PC-9 (cell line): ENCODE measurements at places on chromosomes 12 and 14.

GRCh38 chr14:98798099-98798498 lies 473.9 kb downstream of the BCL11B start:
- DNase-seq, result no peak

DNA sequence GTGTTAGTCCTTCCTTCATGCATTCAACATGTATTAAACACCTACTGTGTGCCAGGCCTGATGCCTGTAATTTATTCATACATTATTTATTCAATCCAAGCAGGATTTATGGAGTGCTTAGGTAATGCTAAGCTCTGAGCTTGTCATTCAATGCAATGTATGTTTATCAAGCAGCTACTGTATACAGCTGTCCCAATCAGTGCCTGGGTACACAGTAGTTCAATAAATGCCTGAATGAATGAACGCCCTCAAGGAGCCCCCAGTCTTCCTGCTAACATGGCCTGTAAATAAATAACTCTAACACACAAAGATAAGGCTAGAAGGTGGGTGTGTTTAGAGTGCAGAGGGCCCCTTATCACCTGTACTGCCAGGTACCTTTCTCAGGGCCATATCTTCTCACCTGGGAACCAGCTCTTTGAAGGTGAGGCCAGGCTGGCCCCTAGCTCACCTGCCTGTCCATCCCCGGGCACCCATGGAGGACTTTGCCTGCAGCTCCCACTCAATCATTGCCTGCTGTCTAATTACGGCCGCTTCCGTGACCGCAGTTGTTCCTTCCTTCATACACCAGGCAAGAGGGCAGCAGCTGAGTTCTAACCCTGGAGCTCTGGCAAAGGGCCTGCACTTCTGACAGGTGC lies 20.0 kb upstream of the KDM2B start:
- no peak for DNase-seq

DNA sequence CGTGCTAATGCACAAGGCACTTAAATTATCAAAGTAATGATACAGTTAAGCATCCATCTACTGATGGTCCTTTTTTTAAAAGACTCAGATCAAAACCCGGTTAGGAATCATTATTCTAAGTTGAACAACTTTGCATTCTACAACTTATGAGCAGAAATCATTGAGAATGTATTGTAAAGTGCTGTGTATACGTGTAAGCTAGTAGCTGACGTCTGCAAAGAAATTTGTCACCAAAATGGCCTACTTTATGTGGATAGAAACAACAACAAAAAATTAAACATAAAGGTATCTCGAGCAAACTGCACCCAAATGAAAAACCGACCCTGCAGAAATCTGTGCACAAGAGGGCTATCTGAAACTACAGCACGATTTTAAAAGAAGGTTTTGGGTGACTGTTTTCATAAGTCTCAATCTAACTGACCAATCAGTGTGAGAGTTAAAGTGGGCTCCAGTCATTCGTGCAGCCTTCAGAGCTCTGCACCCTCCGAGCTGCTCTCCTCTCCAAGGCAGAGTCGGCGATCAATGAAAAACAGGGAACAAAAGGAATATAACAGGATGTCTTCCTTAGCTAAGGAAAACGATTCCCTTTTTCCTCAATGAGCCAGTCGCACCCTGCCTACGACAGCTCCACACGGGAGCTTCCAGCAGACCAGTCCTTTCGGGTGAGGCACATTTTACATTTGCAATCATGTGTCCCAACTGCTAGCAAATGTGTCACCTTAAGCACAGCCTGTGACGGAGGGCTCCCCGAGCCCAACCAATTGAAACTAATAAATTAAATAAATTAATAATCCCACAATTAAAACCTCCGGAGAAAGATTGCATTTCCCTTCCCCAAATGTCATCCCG lies 200.7 kb upstream of the FOXN3 start:
- no peak for DNase-seq

DNA sequence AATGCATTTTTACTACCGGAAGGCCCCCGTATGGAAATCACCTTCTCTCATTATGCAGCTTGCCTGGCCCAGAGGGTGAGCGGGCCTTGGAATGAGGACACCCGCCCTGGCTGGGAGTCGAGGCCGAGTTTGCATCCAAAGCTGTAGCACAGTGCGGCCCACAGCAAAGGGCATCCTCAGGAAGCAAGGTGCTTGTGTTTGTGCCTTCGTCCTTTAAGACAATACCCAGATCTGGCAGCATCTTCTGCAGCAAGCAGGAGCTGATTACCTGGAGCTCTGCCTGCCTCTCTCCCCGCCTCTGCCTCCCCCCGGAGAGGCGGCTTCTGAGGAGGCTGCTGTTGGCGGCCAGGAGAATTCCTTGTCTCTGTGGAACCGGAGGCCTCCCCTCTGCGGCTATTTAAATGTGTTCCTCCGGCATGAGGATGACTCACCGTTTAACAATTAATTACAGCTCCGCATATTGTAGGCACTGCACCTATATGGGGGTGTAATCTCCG lies 145.3 kb downstream of the CACNA1C start:
- no peak for DNase-seq

DNA sequence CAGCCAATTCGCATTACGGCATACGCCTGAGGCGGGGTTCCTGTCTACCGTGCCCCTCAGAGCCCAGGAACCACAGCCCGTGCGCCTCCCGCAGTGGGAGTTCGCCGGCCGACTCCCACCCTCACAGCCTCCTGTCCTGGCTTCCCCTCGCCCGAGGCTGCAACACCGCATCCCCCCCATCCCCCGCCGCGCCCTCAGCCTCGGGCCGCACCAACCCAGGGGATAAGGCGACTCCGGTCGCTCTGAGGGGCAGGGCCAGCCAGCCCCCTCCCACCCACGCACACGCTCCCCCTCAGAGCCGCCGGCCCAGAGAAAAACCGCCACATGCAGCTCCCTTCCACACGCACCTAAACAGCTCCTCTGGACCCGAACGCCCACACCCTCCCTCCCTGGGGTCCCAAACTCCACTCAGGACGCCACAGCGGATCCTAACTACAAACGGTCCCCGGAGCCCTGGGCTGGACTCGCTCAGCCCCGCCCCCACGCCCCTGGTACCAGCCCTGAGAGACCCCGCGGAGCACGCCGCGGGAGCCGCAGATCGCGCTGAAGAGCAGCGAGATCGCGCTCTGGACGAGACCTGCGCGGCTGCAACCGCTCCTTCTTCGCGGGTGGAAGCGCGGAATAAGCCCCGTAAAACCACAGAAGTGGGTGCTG lies at the start of gene C14orf39:
TSS of gene C14orf39 (minus strand) at position 466 of the 654 bp plus-strand sequence. CDS start 985 bp downstream, outside the sequence.
- DNase-seq, result no peak

DNA sequence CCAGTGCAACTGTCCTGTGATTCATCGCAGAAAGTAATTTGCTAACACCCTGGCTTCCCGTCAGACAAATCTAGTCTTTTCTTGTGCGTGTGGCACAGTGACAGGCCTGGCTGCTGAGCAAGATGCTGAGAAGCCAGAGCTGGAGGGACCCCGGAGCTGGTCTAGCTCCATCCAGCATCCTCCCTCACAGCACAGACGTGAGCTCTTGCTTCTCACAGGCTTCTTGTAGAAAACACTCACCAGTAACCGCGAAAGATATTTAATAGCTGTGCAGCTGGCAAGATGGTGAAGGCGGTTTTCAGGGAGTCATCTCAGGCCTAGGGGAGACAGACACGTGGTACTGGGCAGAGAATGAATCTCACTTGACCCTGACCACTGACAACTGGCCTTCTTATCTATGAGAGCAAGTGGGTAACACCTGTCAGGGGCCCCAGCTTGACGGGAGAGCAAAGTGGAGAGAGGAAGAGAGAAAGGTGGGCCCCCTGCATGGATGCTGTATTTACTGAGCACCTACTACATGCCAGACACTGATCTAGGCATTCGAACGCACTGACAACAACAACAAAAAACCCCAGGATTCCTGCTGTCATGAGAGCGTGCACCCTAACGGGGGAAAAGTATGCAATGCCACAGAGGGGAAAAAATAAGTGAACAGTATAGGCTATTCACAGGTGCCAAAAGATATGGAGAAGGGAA lies 63.3 kb downstream of the CCDC88C start:
- DNase-seq, result no peak
